G401 (cell line): ENCODE measurements at places on chromosomes 5 and 9.
A peak's percentile ranks its signal among the peaks of the same experiment; 100 is the strongest.

GRCh38 chr5:171422902-171423663 is 3.6 kb downstream of the FGF18 start:
- no peak for DNase-seq

- peak; percentile 93 for DNase-seq
Observed at GRCh38 chr5:31847354-31847753, 208.4 kb downstream of the PDZD2 start.

DNA sequence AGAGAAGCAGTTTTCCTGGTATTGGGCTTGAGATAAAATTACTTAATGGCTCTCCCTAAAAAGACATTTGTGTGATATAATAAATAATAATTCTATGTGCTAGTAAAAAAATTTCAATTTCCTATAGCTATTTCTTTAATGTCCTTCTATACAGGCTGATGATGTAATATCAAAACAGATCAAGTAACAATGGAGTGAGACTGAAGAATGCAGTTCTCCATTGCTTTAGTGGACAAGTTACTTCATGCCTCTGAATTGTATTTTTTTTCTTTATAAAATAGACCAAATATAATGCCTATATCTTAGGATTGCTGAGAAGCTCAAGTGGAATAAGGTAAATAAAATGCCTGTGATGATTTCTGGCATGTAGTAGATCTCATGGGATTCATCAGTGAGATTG is 35.6 kb upstream of the NEURL1B start:
- no peak for DNase-seq

GRCh38 chr9:97565262-97565661 is 63.8 kb downstream of the TMOD1 start:
- DNase-seq, result no peak
